ENCODE measurements at places on chromosomes 5 and 9. TPM values are rescaled to one million over a fixed set of nuclear protein-coding genes. Genes with fewer than 3 reads are reported as not detected.

The TLE1 gene
- total RNA-seq, result 17.1 TPM

The GFI1B gene
- total RNA-seq, result not detected

The IRX4 gene
- total RNA-seq, result not detected

The FAT2 gene
- total RNA-seq, result 2.2 TPM

The ADAMTSL1 gene
- 1.0 TPM for total RNA-seq

The KIAA1958 gene
- total RNA-seq, result 4.4 TPM

The LHX6 gene
- total RNA-seq, result not detected

The TMEFF1 gene
- 1.3 TPM for total RNA-seq

GRCh38 chr5:96703995-96704394 is 41.8 kb downstream of the CAST start:
- H3K36me3 ChIP-seq, result no peaks in the 10 kb centered on the region
- H3K4me1 ChIP-seq, result peaks cover 34% of the 10 kb centered on the region
- no peaks in the 10 kb centered on the region for H3K27me3 ChIP-seq
- DNase-seq, result no peak

GRCh38 chr9:121743441-121744001 is 92.1 kb downstream of the DAB2IP start:
- peaks cover 46% of the 10 kb centered on the region for H3K4me1 ChIP-seq
- no peak overlapping the region for H3K4me3 ChIP-seq
- DNase-seq, result no peak
- H3K27me3 ChIP-seq, result no peaks in the 10 kb centered on the region
- H3K36me3 ChIP-seq, result no peaks in the 10 kb centered on the region

GRCh38 chr5:83342465-83342864 is 129.1 kb upstream of the VCAN start:
- no peak for DNase-seq
- no peaks in the 10 kb centered on the region for H3K27me3 ChIP-seq
- H3K27ac ChIP-seq, result no peak overlapping the region
- no peaks in the 10 kb centered on the region for H3K4me1 ChIP-seq

DNA sequence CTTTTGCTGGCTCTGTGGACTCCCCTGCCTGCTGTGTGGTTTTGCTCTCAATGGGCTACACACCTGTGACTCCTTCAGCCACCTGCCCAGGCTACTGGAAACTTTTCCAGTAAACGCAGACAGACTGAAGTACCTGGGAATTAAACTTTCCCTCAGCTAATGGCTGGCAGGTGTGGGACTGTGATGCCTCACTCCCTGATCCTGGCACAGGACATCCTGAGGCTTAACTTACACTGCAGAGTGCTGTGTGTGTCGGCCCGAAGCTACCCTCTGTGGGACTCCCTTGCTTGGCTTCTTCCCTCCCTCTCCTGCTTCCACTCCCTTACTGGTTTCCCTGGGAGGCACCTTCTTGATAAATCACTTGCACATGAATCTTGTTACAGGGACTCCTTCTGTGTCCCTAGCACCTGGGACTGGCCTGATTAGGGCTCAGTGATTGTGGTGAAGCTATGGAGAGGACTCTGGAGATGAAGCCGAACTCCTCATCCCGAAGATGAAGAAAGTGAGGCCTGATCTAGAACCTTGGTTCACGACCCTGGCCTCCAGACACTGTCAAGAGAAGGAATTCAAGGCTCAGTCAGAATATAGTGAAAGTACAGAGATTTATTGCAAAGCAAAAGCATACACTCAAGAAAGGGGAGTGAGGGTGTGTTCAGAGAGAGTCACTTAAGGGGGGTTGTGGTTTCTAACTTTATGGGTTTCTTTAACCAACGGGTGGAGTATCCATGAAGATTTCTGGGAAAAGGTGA is 113.4 kb upstream of the ALDH1B1 start:
- H3K27ac ChIP-seq, result no peak overlapping the region
- H3K36me3 ChIP-seq, result no peaks in the 10 kb centered on the region
- H3K4me1 ChIP-seq, result peaks cover 19% of the 10 kb centered on the region

DNA sequence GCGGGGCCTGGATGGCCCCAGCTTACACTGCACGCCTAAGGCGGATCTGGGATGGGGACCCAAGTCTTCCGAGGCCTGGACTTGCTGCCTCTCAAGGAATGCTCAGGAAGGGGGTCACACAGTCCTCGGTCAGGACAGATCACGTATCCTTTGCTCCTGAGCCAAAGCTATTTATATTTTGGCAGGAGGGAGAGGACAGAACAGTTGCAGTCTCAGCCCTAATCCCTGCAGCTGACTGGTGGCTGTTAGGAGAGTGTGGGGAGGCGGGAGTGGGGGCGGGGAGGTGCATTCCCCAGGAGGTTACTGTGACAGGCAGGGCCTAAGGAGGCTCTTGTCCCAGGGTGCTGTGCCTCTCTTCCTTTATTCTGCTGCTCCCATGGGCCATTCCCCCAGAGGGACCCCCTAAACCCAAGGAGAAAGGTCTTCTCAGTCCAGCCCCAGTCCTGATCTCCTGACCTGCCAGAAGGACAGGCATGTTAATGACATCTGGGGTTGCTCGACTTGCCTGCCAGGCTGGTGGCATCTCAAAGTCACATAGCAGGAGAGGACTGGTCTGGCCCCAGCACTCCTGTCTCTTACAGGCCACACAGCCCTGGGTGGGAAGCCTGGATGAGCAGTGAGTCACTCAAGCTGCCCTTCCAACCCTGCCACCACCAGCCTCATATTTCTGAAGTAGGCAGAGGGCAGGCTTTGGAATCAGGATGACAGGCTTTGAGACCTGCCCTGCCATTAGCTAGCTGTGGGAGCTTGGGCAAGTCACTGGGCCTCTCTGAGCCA is 51.9 kb downstream of the COL27A1 start:
- H3K4me1 ChIP-seq, result peaks cover 17% of the 10 kb centered on the region
- H3K36me3 ChIP-seq, result peaks cover 30% of the 10 kb centered on the region
- H3K4me3 ChIP-seq, result no peak overlapping the region
- no peaks in the 10 kb centered on the region for H3K27me3 ChIP-seq

GRCh38 chr9:27425827-27426510 is 98.1 kb upstream of the IFNK start:
- H3K27ac ChIP-seq, result no peak overlapping the region
- peaks cover 13% of the 10 kb centered on the region for H3K4me1 ChIP-seq
- DNase-seq, result no peak
- H3K27me3 ChIP-seq, result no peaks in the 10 kb centered on the region
- H3K4me3 ChIP-seq, result no peak overlapping the region

GRCh38 chr5:139761057-139761450 is 34.6 kb upstream of the PSD2 start:
- no peak overlapping the region for H3K27ac ChIP-seq
- peaks cover 30% of the 10 kb centered on the region for H3K4me1 ChIP-seq
- DNase-seq, result no peak
- no peaks in the 10 kb centered on the region for H3K27me3 ChIP-seq

DNA sequence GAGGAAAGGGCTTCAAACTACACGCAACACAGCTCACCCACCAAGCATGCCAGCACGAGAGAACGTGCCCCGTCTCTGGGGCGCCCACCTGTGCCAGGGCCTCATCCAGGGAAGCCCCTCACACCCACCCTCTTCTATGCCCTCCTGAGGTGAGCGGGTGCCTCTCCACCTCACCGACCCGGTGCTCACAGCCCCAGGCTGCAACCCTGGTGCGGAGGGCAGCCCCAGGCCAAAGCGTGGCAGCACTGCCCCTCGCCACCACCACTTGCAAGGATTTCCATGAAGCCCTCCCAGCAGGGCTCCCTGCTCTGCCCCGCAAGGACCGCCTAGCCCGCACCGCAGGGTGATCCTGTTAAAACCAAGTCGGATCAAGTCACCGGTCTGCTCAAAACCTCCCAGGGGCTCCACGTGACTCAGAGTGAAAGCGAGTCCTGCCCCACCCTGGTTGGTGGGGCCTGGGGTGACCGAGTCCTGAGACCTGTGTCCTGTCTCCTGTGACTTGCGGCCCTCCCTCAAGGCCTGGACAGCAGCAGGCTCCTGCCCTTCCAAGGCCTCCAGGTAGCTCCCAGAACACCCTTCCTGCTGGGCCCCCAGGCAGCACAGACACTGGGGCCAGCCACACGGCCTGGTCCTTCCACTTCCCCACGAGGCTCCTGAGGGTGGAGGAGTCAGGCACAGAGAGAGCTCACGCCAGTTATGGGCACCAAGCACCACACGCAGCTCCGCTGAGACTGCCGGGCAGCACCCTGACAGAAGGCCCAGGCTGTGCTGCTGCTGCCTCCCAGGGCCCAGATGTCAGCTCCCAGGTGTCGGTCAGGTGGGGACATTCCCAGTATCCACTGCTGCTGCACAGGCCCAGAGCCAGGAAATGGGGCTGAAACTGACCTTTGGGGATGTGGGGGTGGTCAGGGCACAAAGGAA is 12.7 kb downstream of the BRD3 start:
- H3K27me3 ChIP-seq, result no peaks in the 10 kb centered on the region
- H3K4me1 ChIP-seq, result peaks cover 19% of the 10 kb centered on the region
- peak; percentile 77 for DNase-seq
- peak overlapping the region; percentile 73 for H3K27ac ChIP-seq
- H3K4me3 ChIP-seq, result no peak overlapping the region

- H3K27me3 ChIP-seq, result peaks cover 38% of the 10 kb centered on the region
- no peaks in the 10 kb centered on the region for H3K4me1 ChIP-seq
- no peak for DNase-seq
- H3K4me3 ChIP-seq, result no peak overlapping the region
- no peaks in the 10 kb centered on the region for H3K36me3 ChIP-seq
Measured at GRCh38 chr5:13955896-13956295, 11.4 kb upstream of the DNAH5 start.

GRCh38 chr5:131525805-131526204 is 109.2 kb downstream of the RAPGEF6 start:
- H3K36me3 ChIP-seq, result peaks cover 2% of the 10 kb centered on the region
- H3K4me3 ChIP-seq, result no peak overlapping the region
- peaks cover 8% of the 10 kb centered on the region for H3K4me1 ChIP-seq
- no peak for DNase-seq
- H3K27me3 ChIP-seq, result no peaks in the 10 kb centered on the region

Data from chondrocyte (in vitro differentiated cells).